Placental pericyte (primary cell): ENCODE measurements at places on chromosomes 1 and 21. TPM values are rescaled to one million over a fixed set of nuclear protein-coding genes. Genes with fewer than 3 reads are reported as not detected.

Gene IGSF9
- not detected in 2 replicates for total RNA-seq

Gene DISC1
- 5.7 and 12.7 TPM in 2 replicates for total RNA-seq

Gene CR1L
- total RNA-seq: not detected in 2 replicates

Gene SPRR1B
- not detected in 2 replicates for total RNA-seq

Gene NTRK1
- not detected in 2 replicates for total RNA-seq

Gene NIBAN1
- 40.5 and 151 TPM in 2 replicates for total RNA-seq

Gene KLHDC7A
- not detected in 2 replicates for total RNA-seq

Gene LRRC40
- 11.6 and 33.8 TPM in 2 replicates for total RNA-seq

Gene GJB3
- total RNA-seq: 0.14 TPM in 1 of 2 replicates, not detected in the other

Gene DNAJC28
- total RNA-seq: 0.86 and 1.8 TPM in 2 replicates

Gene ACTN2
- not detected in 2 replicates for total RNA-seq
